ENCODE measurements at places on chromosomes 7 and 10. TPM values are rescaled to one million over a fixed set of nuclear protein-coding genes. Genes with fewer than 3 reads are reported as not detected.
A peak's percentile ranks its signal among the peaks of the same experiment; 100 is the strongest.

DNA sequence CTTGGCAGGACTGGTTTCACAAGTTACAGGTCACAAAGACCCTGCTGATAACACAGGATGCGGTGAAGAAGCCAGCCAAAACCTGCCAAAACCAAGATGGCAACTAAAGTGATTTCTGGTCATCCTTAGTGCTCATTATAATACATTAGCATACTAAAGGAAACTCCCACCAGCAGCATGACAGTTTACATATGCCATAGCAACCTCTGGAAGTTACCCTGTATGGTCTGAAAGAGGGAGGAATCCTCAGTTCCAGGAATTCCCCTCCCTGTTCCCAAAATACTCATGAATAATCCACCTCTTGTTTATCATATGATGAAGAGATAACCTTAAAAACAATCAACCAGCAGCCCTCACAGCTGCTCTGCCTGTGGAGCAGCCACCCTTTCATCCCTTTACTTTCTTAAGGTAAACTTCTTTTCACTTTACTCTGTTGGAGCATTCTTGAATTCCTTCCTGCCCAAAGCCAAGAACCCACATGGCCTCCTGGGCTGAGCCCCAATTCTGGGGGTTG lies 21.9 kb downstream of the DPY19L1 start:
- H3K4me3 ChIP-seq: no peak overlapping the region
- no peaks in the 10 kb centered on the region for H3K27me3 ChIP-seq
- no peaks in the 10 kb centered on the region for H3K4me1 ChIP-seq
- H3K27ac ChIP-seq: no peak overlapping the region
- H3K36me3 ChIP-seq: no peaks in the 10 kb centered on the region

- no peak for DNase-seq
- H3K36me3 ChIP-seq: no peaks in the 10 kb centered on the region
- peaks cover 13% of the 10 kb centered on the region for H3K4me1 ChIP-seq
- H3K27ac ChIP-seq: peak within 1 kb of the TSS; percentile 85
- peak within 1 kb of the TSS; percentile 94 for H3K4me3 ChIP-seq
These were observed at the start of gene NYAP1 for GRCh38 chr7:100483722-100484672. NYAP1 (plus strand) TSS chr7:100483927; CDS start chr7:100485312, 1,385 bp downstream.

GRCh38 chr10:131480861-131481260 lies 169.3 kb upstream of the TCERG1L start:
- peaks cover 7% of the 10 kb centered on the region for H3K27me3 ChIP-seq
- DNase-seq: no peak
- H3K4me1 ChIP-seq: peaks cover 8% of the 10 kb centered on the region
- no peak overlapping the region for H3K4me3 ChIP-seq

The NUDT13 gene
- 3.3 TPM for total RNA-seq

The CLDN4 gene
- 0.54 TPM for total RNA-seq
